ENCODE measurements at places on chromosomes 1 and 21.

- DNase-seq, result no peak
Measured at GRCh38 chr1:69533343-69533742, 34.4 kb upstream of the LRRC7 start.

DNA sequence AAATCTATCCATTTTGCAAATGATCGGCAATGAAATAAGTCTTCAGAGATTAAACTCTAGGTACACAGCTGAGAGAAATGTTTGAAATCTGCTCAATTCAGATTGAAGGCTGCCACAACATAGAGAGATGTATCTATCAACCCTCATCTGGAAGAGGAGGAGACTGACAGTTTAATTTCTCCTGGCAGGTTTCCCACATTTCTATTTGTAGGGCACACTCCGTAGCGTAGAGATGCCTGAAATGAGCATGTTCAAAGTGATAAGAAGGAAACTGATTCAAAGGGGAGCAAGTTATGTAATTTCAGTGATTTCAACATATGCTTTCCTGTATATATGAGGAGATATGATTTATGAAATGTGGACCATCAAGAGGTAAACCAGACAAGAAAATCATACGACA lies 44.1 kb downstream of the NIBAN1 start:
- DNase-seq, result no peak

DNA sequence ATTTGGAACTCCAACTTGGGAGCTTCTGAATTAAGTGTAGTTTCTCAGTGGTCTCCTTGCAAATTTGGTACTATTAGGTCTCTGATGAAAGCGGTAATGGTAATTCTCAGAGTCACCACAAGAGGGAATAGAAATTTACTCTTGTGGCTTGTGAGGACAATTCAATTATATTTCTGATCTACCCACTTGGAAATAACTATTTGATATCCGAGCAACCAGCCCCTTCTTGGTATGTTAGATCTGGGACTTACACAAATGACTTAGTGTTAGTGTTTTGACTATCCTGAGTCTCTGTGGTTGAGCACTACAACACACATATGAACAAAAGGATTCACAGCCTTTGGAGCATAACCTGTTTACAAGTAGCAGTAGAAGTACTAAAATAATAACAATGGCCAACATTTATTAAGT lies 68.1 kb downstream of the RPS6KA1 start:
- DNase-seq, result no peak

DNA sequence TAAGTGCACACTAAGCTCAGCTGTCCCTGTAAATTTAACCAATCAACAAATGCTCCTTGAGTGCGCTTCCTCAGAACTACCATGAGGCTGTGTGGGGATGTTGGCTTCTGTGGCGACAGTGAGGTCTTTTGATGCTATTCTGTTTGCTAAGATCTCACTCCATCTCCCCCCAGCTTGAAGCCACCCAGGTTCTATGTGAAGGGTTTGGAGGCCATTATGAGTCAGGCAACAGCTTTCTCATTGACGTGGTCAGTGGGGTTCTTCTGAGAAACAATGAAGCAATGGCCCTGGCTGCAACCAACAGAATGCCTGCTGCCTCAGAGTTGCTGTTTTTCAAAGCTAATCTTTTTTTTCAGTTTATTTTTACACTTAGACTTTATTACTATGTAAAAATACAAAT lies 205.5 kb downstream of the PTBP2 start:
- DNase-seq, result no peak

Data from stimulated activated CD8-positive, alpha-beta memory T cell treated with anti-CD3 and anti-CD28 coated beads, Interleukin-4, amount 100 ng/mL, for 1 hour (primary cell).